ENCODE measurements at places on chromosomes 13 and 19. TPM values are rescaled to one million over a fixed set of nuclear protein-coding genes. Genes with fewer than 3 reads are reported as not detected.

Gene C2CD4C
- total RNA-seq: not detected

Gene C19orf67
- not detected for total RNA-seq

Gene PTPRH
- 0.19 TPM for total RNA-seq

Gene RAB11B
- total RNA-seq: 81.5 TPM

Gene ARL11
- 1.5 TPM for total RNA-seq

Gene PCDH20
- total RNA-seq: not detected

All from activated naive CD4-positive, alpha-beta T cell treated with anti-CD3 and anti-CD28 coated beads, Interleukin-2, amount 50 U/mL, for 72 hours (primary cell).